ENCODE measurements at places on chromosomes 16 and 17. TPM values are rescaled to one million over a fixed set of nuclear protein-coding genes. Genes with fewer than 3 reads are reported as not detected.

The AIPL1 gene
- total RNA-seq = not detected

DNA sequence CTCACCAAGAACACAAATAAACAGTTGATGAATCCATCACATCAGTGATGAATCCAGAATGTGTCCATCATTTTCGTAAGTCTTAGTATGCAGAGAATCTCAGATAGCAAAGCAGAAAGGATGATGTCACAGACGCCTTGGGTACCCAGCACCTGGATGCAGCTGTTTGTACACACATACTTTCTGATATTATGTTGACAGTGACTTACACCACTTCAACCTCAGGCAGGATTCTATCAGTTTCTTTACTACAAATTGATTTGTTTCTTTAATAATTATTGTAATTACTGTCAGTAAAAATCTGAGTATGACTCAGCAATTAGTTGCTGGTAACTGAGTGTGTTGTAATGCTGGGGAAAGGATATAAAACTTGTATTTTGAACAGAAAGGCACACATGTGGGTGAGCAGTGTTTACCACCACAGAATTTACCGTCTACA is 159.8 kb downstream of the RPTOR start:
- H3K27ac ChIP-seq = no peak overlapping the region
- H3K4me1 ChIP-seq = no peaks in the 10 kb centered on the region
- no peaks in the 10 kb centered on the region for H3K27me3 ChIP-seq
- no peak for DNase-seq
- H3K4me3 ChIP-seq = no peak overlapping the region
- H3K36me3 ChIP-seq = no peaks in the 10 kb centered on the region

DNA sequence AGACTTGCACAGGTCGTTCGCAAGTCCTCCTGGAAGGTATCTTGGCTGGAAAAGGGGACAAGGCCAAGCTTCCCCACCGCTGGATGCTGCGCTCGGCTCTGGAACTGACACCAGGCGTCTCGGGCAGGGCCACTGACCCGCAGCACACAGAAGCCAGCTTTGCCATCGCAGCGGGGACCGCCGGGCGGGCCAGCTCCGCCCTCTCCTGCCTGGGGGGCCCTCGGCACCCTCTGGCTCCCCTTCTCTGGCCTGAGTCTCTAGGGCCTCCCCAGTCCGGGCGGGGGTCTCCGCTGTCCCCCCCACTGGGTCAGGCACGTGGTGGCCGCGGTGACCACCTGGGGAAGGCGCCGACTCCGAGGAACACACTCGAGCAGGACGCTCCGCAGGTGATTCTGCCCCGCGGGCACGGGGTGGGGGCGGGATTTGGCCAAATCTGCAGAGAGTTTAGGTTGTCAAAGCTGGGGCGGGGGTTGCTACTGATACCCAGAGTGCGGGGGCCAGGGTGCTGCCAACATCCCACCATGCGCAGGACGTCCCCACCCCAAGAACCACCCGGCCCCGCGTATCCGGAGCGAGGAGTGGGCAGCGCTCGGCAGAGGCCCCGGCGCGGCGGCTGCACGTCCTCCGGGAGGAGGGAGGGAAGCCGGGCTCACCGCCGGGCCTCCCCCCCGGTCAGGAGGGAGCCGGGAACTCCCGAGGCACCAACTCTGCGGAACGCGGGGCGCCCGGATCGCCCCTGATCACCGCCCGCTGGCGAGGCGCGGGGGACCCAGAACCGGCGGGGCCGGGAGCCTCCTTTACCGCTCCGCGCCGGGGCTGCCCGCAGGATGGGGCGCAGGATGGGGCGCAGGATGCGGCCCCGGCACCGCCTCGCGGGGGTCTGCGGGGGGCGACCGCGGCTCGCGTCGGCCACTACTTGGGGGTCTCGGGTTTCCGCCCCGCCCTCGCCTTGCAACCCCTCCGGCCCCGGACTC is 744 bp upstream of the METRNL start:
- peak; percentile 44 for DNase-seq
- H3K4me3 ChIP-seq = peak overlapping the region; percentile 43
- no peaks in the 10 kb centered on the region for H3K4me1 ChIP-seq

The ZNF232 gene
- total RNA-seq = 0.51 TPM

- DNase-seq = no peak
- no peak overlapping the region for H3K27ac ChIP-seq
- H3K4me1 ChIP-seq = no peaks in the 10 kb centered on the region
- no peaks in the 10 kb centered on the region for H3K36me3 ChIP-seq
- H3K27me3 ChIP-seq = no peaks in the 10 kb centered on the region
These were observed 186.5 kb downstream of the LGALS9B start for GRCh38 chr17:20280851-20281250.

GRCh38 chr17:75975757-75976174 is 3.2 kb downstream of the ACOX1 start:
- no peaks in the 10 kb centered on the region for H3K36me3 ChIP-seq
- no peaks in the 10 kb centered on the region for H3K4me1 ChIP-seq
- no peak overlapping the region for H3K27ac ChIP-seq
- DNase-seq = no peak

The PRAC2 gene
- not detected for total RNA-seq

DNA sequence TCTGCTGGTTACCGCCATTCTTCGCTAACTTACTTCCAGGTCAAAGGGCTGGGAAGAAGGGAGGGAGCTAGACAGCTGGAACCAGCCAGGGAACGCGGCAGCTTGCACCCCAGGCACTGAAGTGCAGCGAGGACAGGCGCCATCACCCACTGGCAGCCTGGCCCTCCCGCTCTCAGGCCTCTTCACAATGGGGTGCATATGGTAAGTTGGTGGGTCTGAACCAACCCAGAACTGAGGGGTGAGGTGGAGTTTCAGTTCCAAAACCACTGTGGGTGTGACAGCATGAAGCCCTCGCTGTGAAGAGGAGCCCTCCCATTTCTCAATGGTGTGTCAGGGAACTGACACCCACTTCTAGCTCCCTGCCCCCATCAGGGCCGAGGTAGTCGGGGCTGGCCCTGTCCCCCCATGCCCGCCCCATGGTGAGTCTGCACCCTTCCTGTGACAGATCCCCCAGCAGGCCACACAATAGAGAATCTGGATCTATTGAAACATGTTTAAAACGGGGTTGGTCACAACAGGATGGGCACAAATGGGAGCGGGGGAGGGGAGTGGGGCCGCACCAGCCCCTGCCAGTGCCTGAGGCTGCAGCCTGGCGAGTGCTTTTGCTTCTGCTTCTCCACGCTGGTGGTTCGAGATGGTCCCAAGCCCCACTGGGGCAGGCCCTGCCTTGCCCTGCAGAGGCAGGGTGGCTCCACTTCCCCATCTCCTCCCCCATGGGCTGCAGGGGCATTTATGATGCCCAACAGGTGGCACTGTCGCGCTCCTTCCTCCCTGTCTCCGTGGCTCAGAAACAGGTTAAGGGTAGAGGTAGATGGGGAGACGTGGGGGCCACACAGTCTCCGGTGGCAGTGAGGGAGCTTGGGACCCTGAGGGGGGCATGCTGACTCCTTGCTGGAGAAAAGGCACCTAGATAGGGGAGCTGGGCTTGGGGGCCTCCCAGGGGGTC is 2.3 kb downstream of the LIMD2 start:
- no peak overlapping the region for H3K27ac ChIP-seq
- no peaks in the 10 kb centered on the region for H3K36me3 ChIP-seq
- no peaks in the 10 kb centered on the region for H3K4me1 ChIP-seq
- H3K4me3 ChIP-seq = no peak overlapping the region

The MLX gene
- total RNA-seq = 40.3 TPM

The OR3A3 gene
- total RNA-seq = not detected

- no peak overlapping the region for H3K27ac ChIP-seq
- DNase-seq = no peak
- no peak overlapping the region for H3K4me3 ChIP-seq
- no peaks in the 10 kb centered on the region for H3K36me3 ChIP-seq
- no peaks in the 10 kb centered on the region for H3K27me3 ChIP-seq
These were observed 168.2 kb downstream of the CYLD start for GRCh38 chr16:50909831-50910735.

GRCh38 chr17:18262111-18262510 is 1.6 kb downstream of the MIEF2 start:
- no peak for DNase-seq
- no peaks in the 10 kb centered on the region for H3K27me3 ChIP-seq
- no peaks in the 10 kb centered on the region for H3K4me1 ChIP-seq
- H3K27ac ChIP-seq = peak overlapping the region; percentile 93
- no peak overlapping the region for H3K4me3 ChIP-seq

GRCh38 chr17:77300016-77300686 is 159.4 kb downstream of the SEC14L1 start:
- no peaks in the 10 kb centered on the region for H3K36me3 ChIP-seq
- no peak overlapping the region for H3K4me3 ChIP-seq
- H3K27me3 ChIP-seq = no peaks in the 10 kb centered on the region
- no peak for DNase-seq
- no peak overlapping the region for H3K27ac ChIP-seq
- H3K4me1 ChIP-seq = no peaks in the 10 kb centered on the region

Measured in uterus (tissue), 4 donors.